ENCODE measurements at places on chromosomes 12 and 14.

- no peak for DNase-seq
These were observed 211.5 kb downstream of the SLC15A4 start for GRCh38 chr12:128612150-128612850.

GRCh38 chr14:53888535-53889386 lies 67.9 kb downstream of the BMP4 start:
- DNase-seq = no peak

GRCh38 chr12:53039851-53040250 lies 10.0 kb upstream of the TNS2 start:
- no peak for DNase-seq

DNA sequence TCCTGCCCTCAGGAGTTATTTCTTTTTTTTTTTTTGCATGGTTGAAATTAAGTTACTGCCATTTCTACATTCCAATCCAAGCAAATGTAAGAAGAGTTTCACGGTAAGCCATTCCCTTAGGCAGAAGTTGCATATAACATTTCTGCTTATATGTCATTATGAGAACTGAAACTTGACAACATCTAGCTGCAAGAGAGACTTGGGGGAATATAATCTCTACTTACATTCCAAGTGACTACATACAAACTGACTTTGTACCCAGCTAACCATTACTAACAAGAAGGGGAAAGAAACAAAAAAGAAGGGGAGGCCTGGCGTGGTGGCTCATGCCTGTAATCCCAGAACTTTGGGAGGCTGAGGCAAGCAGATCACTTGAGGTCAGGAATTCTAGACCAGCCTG lies 7.3 kb upstream of the RESF1 start:
- no peak for DNase-seq

DNA sequence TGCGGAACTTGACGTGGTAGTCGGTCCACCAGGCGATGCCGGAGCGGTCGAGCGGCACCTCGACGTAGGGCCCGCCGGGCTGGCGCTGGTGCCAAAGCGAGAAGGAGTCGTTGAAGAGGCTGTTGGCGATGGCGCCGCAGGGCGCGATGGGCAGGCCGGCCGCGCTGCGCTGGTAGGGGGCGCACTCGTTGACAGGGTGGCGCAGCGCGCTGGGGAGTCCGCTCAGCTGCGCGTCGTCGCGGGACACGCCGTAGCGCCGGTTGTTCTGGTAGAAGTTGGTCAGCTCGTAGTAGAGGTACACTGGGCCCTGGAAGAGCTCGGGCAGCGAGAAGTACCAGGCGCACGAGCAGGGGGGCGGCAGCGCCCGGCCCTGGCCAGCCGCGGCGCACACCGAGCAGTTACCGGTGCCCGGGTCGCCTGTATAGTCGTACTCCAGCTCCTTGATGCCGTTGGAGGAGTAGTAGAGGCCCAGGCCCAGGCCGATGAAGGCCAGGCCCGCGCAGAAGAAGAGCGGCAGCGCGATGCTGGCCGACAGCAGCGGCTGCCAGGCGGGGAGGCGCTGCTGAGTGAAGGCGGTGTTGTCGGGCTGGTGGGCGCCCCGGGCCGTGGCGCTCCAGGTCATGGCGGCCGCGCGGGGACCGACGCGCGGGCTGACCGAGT lies 482 bp downstream of the TMEM30B start:
- DNase-seq = peak; percentile 67

DNA sequence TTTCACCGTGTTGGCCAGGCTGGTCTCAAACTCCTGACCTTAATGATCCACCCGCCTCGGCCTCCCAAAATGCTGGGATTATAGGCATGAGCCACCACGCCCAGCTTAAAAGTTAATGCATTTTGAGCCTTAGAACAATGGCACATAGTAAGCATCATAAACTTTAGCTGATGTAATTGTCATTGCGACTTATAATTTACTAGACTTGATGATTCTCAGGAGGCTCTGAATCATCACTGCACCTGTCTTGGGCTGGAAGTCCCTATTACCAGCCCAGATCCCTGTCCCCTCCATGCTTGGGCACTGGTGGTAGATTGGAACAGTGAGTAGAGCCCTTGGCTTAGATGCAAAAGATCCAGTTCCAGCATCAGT lies 26.1 kb downstream of the KMT5A start:
- DNase-seq = no peak

GRCh38 chr12:1922985-1923384 lies 4.5 kb upstream of the CACNA2D4 start:
- no peak for DNase-seq
